ENCODE measurements at places on chromosomes 4 and X.

DNA sequence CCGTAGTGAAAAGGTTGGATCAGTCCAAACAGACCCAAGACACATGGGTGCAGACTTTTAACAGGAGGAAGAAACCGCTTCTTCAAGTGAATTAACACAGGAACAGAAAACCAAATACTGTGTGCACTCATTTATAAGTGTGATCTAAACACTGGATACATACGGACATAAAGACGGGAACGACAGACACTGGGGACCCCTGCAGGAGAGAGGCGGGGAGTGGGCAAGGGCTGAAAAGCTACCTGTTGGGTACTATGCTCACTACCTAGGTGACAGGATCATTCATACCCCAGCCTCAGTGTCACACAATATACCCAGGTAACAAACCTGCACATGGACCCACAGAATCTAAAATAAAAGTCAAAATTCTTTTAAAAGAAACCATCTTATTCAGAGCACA is 326.0 kb upstream of the NOCT start:
- no peak for DNase-seq

- DNase-seq, result no peak
These were observed 21.2 kb upstream of the SLC25A31 start for GRCh38 chr4:127708985-127709384.

GRCh38 chr4:80911458-80911857 is 119.0 kb upstream of the BMP3 start:
- no peak for DNase-seq

GRCh38 chr4:165905405-165906027 is 32.5 kb downstream of the TLL1 start:
- DNase-seq, result no peak

- no peak for DNase-seq
These were observed 841 bp downstream of the ACOT9 start for GRCh38 chrX:23742174-23742696.

DNA sequence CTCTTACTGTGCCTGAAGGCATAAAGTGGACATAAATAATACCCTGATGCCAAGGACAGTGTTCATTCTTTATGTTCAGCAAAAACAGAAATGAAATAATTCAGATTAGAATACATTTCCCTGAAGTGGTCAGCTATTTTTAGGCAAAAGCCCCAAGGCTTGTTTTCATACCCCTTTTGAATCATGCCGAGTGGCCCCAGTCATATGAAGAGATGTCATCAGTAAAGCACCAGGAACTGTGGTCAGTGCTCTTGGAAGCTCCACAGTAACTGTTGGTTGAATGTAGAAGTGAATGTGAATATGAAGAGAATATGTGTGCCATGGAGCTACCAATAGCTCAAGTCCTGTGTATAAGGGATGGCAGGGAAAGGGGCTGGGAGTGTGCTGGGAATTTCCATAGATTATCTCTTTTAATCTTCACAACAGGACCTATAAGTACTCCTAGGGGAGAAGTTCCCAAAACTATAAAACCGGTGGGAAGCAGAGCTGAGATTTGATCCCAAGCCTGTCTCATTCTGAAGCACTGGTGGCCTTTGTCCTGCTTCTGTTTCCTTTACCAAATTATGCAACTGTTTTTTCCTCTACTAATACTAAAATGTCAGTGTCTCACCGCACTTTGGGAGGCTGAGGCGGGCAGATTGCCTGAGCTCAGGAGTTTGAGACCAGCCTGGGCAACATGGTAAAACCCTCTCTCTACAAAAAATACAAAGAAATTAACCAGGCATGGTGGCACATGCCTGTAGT is 52.6 kb downstream of the FNIP2 start:
- DNase-seq, result no peak

GRCh38 chr4:144647590-144647989 is 1.6 kb downstream of the HHIP start:
- DNase-seq, result no peak

- DNase-seq, result peak; percentile 1
These were observed 170.7 kb upstream of the ZCCHC13 start for GRCh38 chrX:74133156-74133796.

DNA sequence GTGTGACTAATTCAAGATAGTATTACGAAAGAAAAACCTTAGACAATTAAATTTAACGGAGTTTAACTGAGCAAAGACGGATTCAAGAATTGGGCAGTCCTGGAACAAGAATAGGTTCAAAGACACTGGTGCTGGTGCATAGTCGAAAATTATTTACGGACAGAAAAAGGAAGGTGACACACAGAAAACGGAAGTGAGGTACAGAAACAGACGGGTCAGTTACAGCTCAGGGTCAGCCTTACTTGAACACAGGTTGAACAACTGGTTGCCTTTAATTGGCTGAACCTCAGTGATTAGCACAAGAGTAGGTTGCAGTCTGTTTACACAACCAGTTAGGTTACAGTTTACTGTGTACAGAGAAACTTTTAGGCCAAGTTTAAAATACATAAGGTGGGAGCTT is 31.5 kb downstream of the KLHL8 start:
- DNase-seq, result no peak

Measured in NCI-H187 treated with DMSO at 0.1 percent for 48 hours (cell line).